ENCODE measurements at places on chromosomes 7 and 10.

- no peak for DNase-seq
These were observed 317.4 kb upstream of the ZNF32 start for GRCh38 chr10:43965918-43966570.

DNA sequence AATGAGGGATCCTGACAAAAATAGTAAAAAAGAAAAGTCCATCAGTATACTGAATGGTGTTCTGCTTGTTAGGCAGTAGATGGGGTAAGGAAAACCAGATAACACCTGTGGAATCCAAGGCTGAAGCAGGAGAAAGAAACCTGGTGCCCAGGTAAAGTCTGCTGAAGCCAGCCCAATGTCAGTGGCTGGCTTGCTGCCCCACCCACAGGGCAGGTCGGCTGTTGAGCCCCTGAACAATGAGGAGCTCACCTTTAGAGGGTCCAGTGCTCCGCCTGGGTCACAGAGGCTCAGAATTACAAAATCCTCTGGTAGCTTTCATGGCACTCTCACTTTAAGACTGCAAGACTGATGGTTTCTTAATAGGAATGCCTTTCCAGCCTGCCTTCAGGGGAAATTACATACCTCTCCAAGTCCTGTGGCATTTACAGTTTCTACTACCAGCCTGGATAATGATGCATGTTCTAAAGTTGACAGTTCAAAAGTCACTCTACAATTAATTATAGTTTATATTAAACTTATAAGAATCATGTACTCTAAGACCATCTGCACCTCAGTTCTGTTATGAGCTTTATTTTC, 23.8 kb downstream of the DHX32 start:
- no peak for DNase-seq

- DNase-seq, result no peak
These were observed 38.6 kb upstream of the NCAPG2 start for GRCh38 chr7:158743219-158743618.

DNA sequence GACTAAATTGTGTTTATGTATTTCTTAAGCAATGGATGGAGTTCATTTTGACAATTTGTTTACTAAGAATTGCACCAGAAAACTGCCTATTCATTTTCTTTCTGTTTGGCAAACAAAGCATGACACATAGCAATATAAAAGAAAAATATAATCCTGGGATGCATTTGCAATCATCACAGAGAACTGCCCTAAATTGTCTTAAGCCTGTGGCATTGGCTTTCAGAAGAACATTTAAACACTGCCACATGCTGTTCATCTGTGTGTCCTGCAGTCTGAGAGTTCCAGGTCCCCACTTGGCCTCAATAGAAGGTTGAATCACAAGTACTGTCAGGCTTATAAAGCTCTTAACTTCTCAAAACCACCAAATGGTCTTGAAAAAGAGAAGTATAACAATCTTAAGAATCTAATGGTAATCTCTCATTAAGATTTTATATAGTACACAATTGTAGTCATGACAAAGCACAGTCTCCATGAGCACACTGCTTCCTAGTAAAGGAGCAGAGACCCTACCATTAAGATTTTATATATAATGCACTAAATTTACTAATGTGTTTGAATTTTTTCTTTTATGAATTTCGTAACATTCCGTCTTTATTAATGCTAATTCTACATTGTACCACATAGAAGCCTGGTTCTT, 29.9 kb downstream of the RNLS start:
- no peak for DNase-seq

DNA sequence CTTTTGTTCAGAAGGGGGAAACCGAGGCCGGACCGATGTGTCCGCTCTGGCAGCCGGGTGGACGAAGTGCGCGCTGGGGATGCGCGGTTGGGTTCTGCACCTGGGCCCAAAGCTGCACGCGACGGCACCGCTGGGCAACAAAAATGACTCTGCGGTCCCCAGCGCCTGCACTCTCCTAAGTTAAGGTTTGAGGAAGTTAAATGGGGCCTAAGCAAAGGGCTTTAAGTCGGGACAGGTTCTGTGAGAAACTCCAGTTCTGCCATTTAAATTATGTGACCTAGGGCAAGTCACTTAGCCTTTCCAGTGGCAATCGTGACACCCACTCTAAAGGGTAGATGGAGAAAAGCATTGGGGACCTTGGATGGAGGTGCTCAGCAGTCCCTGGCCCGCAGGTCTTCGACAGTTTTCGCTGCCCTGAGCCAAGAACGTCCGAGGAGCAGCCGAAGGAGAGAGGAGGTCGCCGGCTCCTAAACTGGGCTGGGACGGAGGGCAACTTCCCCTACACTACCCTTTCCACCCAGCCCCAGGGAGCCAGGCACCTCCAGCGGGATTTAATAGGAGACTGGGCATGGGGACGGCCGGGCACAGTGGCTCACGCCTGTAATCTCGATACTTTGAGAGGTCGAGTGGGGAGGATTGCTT, 534 bp upstream of the ACBD5 start:
- no peak for DNase-seq

DNA sequence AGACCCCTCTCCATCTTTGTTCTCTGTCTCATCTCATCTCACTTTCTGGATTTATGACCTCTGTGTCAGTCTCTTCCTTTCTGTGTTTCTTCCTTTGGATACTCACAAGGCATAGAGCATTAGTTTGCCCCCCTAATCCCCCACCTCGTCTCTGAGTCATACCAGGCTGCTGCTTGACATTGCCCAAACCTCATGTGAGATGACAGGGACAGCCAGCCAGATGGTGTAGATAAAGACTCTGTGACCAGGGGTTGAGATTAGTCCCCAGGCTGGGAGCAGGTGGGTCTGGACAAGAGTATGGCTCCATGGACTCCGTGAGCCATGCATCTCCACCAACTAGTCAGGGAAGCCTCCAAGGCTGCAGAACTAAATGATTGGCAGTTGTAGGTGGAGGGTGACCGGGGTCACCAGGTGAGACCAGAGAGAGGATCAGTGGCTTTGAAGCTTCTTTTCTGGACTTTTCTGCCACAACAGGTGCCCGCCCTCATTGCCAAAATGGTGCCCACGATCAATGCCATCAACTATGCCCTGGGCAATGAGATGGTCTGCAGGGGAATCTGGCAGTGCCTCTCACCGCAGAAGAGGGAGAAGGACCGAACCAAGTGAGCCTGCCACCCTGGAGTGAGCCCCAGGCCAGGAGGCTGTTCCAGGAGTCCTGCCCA, 13.3 kb downstream of the RGR start:
- no peak for DNase-seq

GRCh38 chr7:157011333-157012112, 1.1 kb upstream of the MNX1 start:
- no peak for DNase-seq

- DNase-seq, result no peak
These were observed 59.2 kb upstream of the KCNIP2 start for GRCh38 chr10:101902820-101903145.

DNA sequence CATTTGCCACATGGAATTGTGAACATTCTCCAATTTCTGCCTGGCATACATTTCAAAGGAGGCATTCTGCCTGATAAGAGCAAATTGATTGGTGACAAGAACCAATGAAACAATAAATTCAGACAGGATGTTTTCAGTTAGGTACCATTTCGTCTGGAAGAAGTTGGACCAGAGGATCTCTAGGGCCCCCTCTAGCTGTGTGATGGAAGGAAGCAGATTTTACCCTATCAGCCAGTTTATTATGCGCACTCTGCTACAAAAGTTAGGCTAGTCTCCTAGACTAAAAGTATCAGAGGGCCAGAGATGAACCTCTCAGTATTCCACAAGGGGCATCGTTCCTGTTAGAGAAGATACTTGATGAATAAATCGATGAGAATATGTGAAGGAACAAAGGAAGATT, 118.0 kb downstream of the BUB3 start:
- DNase-seq, result no peak

DNA sequence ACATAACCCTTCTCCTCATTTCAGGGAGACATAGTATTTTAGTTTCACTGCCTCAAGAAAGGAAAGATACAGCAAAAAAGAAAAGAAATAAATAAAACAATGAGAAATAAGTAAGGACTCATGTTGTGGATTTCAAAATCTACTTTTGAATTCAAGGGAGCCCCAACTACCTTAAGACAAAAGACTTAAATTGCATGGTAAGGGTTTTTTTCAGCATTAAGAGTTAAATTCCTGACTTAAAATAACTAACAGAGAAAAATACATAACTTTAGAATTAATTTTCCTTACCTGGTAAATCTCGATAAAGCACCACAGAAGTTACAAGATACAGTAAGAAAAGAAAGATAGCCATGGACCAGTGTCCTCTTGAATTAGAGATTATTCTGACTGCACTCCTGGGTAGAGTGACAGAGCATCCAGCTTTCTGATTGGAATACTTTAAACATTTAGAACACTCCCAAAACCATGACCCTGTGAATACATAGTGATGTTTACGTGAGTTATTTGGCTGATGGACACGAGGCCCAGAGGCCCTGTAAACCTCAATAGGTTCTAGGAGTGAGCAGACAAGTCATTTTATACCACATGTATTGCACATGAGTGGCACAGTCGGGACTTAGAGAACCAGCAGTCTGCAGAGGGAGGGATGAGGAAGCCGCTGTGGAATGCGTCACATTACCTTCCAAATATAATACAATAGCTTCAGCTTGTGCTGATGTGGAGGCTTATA, 292.5 kb upstream of the SEMA3C start:
- DNase-seq, result no peak

GRCh38 chr7:40239755-40240303, 105.0 kb downstream of the SUGCT start:
- no peak for DNase-seq

DNA sequence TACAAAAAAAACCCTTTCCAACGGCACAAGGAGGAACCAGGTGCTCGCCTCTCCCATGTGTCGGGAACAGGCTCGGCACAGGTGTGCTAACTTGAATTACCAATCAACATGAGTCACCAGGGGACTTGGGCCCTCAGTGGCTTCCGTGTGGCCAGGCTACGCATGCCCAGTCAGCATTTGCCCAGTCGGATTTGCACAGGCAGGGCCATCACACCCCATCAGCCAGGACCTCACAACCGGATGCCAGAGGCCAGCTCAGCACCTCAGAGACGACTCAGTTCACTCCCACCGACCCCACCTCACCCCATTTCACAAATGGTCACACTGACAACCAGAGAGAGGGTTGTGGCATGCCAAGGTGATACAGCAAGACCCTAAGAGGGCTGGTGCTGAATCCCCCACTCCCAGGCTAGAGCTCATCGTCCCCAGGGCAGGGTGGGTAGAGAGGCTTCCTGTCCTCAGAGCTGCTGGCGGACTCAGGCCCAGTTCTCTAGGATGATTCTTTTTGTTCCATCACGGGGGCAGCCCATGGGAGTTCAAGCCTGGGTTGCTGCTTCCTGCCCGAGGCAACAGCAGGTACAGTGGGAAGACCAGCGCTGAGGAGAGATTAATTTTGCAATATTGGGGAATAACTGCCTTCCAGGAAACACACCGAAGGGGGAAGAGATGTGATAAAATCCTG, 13.6 kb downstream of the ANXA11 start:
- no peak for DNase-seq

GRCh38 chr10:7027237-7027912, 383.5 kb downstream of the SFMBT2 start:
- DNase-seq, result no peak

GRCh38 chr10:70652761-70653657, 19.3 kb upstream of the ADAMTS14 start:
- DNase-seq, result no peak

DNA sequence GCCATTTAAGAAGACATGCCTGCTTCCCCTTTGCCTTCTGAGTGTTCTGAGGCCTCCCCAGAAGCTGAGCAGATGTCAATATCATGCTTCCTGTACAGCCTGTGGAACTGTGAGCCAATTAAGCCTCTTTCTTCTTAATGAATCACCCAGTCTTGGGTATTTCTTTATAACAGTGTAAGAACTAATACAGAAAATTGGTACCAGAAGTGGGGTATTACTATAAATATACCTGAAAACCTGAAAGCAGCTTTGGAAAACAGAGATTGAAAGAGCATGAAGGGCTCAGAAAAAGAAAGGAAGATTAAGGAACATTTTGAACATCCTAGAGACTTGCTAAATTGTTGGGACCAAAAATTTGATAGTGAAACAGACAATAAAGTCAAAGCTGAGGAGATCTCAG, 12.0 kb upstream of the RNF32 start:
- DNase-seq, result no peak

- DNase-seq, result peak; percentile 21
These were observed 18.7 kb downstream of the HSPA12A start for GRCh38 chr10:116723428-116724281.

GRCh38 chr7:50982626-50983025, 199.9 kb upstream of the GRB10 start:
- no peak for DNase-seq

DNA sequence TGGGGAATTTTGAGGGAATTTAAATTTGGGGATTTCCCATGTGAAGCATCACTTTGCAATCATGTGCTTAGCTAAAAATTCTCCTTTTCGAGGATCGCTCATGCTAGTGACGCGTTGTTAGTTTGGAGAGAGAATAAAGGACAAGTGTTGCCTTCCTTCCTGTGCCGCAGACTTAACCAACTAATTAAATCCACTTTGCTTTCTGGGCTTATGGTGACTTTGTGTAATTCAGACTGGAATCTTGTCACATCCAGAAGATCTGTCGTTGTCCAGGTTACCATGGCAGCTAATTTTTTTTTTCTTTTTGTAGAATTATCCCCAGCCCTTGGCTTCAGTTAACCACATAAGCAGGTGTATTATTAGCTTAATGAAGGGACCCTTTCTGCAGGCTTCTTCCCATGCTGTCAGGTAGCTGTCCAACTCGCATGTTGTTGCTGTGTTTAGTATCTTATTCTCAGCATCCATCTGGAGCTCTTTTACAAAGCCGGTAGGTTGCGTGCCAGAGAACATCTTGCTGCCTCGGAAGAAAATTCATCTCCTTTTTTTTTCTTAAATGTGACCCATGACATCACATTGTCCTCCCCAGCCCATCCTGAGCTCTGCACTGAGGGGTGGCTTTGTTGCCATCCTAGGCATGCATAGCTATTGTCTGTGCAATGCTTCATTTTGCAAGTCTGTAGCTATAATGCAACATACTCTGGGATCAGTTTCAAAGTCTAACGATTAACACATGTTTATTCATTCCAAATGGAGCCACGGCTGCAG, 47.2 kb upstream of the NRP1 start:
- DNase-seq, result no peak

- no peak for DNase-seq
These were observed 5.7 kb downstream of the KIAA1549 start for GRCh38 chr7:138975343-138976104.

DNA sequence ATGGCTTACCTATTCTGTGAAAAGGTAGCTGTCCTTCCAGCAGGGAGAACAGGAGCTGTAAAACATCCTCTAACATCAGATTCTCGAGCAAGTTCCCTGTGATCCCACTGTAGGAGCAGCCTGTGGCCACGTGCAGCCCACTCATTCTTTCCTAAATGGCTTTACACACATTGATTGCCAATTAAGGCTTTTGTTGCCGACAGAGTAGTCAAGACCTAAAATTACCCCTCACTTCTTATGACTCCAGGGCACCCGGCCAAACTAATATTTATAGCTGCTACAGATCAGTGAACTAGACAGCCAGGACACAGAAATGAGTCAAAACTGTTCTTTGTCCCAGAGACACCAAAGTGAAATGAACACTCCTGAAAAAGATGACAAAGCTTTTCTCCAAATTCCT, 832.1 kb downstream of the SORCS3 start:
- DNase-seq, result no peak

GRCh38 chr10:44376472-44377099, 8.3 kb downstream of the CXCL12 start:
- DNase-seq, result no peak

Measured in activated naive CD4-positive, alpha-beta T cell (primary cell).